Upper lobe of left lung (tissue), 6 donors: ENCODE measurements at places on chromosomes 1 and 21. TPM values are rescaled to one million over a fixed set of nuclear protein-coding genes. Genes with fewer than 3 reads are reported as not detected.
A peak's percentile ranks its signal among the peaks of the same experiment; 100 is the strongest.

DNA sequence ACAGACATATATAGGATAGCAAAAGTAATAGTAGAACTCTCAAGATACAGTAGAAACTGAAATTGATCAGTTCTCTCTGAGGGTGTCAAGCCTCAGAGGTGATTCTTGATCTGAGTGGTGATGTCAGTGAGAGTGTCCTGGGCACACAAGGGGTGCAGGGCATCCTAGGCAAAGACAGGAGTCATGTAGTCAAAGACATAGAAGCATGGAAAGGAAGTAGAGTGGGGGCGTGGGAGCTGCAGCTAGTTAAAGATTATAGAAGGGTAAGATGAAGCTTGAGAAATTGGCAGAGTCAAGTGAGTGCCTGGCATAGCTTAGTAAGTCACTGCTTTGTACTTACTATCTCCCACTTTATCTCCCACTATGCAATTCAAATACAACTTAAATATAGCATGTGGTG lies 22.8 kb downstream of the CDC7 start:
- no peaks in the 10 kb centered on the region for H3K36me3 ChIP-seq
- H3K27me3 ChIP-seq, result no peaks in the 10 kb centered on the region
- no peak overlapping the region for H3K27ac ChIP-seq
- no peak overlapping the region for H3K4me3 ChIP-seq
- DNase-seq, result no peak
- no peaks in the 10 kb centered on the region for H3K4me1 ChIP-seq

- peaks cover 29% of the 10 kb centered on the region for H3K36me3 ChIP-seq
- H3K4me3 ChIP-seq, result no peak overlapping the region
- DNase-seq, result no peak
- H3K4me1 ChIP-seq, result no peaks in the 10 kb centered on the region
- H3K27me3 ChIP-seq, result no peaks in the 10 kb centered on the region
- H3K27ac ChIP-seq, result no peak overlapping the region
Observed at GRCh38 chr1:110056776-110057175, 13.7 kb downstream of the ALX3 start.

DNA sequence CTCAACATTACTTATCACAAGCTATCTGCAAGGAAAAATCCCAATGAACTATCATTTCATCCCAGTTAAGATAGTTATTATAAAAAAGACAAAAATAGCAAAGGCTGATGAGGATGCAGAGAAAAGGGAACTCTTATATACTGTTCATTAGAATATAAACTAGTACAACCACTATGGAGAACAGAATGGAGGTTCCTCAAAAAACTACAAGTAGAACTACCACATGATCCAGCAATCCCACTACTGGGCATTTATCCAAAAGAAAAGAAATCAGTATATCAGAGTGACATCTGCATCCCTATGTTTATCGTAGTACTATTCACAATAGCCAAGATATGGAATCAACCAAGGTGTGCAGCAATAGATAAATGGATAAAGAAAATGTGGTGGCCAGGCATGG lies 4.9 kb upstream of the C1orf185 start:
- no peaks in the 10 kb centered on the region for H3K27me3 ChIP-seq
- H3K27ac ChIP-seq, result no peak overlapping the region
- no peak overlapping the region for H3K4me3 ChIP-seq

LCE1E gene
- not detected for total RNA-seq

- no peak overlapping the region for H3K4me3 ChIP-seq
- no peak for DNase-seq
- H3K27ac ChIP-seq, result no peak overlapping the region
- H3K27me3 ChIP-seq, result no peaks in the 10 kb centered on the region
- H3K4me1 ChIP-seq, result peaks cover 14% of the 10 kb centered on the region
Observed at GRCh38 chr1:178126261-178126660, 32.4 kb downstream of the RASAL2 start.

GRCh38 chr1:36784147-36784859 lies 250.0 kb downstream of the GRIK3 start:
- H3K27ac ChIP-seq, result no peak overlapping the region
- DNase-seq, result no peak
- H3K27me3 ChIP-seq, result no peaks in the 10 kb centered on the region
- H3K4me1 ChIP-seq, result no peaks in the 10 kb centered on the region
- H3K4me3 ChIP-seq, result no peak overlapping the region

DNA sequence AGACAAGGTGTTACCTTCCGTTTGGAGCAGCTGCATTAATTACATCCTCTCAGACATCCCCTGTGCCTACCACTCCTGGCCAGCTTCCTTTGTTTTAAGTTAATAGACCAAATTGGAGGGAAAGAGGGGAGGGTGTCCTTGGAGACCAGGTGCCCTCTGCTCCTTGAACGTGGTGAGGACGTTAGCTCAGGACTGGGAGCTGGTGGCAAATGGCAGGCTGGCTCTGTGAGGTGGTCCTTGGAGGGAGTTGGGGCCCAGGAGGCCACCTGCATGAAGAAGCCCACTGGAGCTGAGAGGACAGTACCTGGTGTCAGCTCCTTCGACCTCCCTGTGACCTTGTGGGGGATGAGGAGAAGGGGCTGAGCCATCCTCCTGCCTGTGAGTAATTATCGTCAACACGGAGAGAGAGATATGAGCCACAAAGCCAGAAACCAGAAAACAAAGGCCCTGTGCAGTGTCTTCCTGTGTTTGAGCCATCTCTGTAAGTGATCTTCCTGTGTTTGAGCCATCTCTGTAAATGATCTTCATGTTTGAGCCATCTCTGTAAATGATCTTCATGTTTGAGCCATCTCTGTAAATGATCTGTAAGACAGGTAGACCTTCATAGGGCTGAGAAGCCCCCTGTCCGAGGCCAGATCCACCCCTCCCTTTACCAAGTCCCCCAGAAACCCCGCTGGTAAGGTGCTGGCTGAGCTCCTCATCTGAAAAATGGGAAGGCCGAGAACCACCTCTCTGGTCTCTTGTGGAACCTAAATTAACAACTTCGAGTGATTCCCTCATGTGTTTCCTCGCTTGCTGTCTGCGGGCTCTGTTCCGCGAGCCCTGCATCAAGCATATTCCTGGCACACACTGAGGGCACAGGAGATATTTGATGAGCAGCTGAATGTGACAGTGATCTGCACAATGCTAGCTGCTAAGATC lies 126.0 kb downstream of the CAMTA1 start:
- DNase-seq, result no peak
- H3K27ac ChIP-seq, result peak overlapping the region; percentile 27
- no peak overlapping the region for H3K4me3 ChIP-seq
- H3K27me3 ChIP-seq, result no peaks in the 10 kb centered on the region
- H3K36me3 ChIP-seq, result no peaks in the 10 kb centered on the region

DNA sequence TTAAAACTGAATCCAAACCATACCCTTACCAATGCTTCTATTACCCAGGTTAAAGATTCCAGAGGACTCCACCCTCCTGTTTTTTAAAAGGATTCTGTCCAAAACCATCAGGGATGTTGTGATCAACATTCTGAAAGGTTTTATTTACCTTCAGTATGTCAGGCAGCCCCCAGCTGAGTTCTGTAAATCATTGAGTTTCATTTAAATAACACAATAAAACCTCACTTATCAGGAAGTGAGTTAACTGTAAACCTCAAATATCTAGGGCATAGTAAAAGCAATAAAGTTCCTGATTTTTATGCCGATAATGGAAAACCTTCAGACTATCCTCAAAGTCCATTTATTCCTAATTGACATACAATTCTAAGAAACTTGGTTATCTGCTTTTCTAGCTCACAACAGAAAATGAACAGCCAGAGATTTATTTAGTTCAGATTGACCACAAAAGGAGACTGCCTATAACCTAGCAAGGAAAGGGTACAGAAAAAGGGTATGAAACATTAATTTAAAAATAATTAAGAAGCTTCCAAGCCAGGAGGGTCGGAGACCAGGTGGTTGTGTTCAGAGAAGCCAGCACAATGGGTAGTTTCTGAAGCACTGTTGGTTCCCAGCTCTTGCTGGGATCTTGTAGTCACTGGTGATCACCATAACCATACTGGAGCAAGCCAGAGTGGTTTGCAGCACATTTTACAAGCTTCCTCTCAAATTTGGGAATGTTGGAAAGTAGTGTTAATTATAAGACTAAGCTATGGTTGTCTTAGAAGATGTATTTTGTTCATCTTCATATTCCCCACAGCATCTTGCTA lies 336.4 kb upstream of the FMN2 start:
- no peaks in the 10 kb centered on the region for H3K36me3 ChIP-seq
- H3K4me1 ChIP-seq, result no peaks in the 10 kb centered on the region
- no peak for DNase-seq
- no peak overlapping the region for H3K4me3 ChIP-seq

CYP2J2 gene
- 1.4 TPM for total RNA-seq

DNA sequence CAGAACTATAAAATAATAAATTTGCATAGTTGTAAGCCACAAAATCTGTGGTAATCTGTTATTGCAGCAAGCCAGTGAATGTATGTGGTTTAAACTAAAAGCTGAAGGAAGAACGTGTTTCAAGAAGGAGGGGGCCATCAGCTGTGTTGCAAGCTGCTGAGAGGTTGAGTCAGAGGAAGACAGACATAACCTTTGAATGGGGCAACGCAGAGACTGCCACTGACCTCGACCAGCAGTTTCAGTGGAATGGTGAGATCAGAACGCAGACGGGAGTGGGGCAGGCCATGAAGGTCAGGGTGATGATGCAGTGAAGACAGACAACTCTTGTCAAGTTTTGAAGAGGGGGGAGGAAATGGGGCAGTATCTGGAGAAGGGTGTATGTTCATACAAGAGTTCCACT lies 23.2 kb upstream of the QSOX1 start:
- H3K4me1 ChIP-seq, result no peaks in the 10 kb centered on the region
- no peak overlapping the region for H3K4me3 ChIP-seq
- DNase-seq, result no peak
- H3K36me3 ChIP-seq, result no peaks in the 10 kb centered on the region
- H3K27ac ChIP-seq, result peak overlapping the region; percentile 45

DNA sequence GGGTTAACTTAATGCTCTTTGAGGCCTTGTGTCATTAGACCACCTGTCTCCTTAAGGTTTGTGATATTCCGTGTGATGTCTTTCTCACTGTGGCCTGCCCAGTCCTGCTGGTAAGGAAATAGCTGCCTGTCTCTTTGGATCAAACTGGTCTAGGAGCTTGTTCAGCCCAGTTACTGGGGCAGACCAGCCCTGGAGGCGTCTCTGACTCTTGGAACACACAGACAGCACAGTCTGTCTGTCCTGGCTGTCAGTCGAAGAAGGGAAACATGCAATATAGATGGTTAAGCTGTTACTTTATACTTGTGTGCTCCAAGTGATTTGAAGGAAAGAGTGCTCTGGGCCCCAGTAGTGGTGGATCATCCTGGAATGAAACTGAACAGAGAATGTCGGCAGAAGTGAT lies 20.4 kb downstream of the PBX1 start:
- H3K27ac ChIP-seq, result no peak overlapping the region
- DNase-seq, result no peak
- H3K4me1 ChIP-seq, result peaks cover 5% of the 10 kb centered on the region
- H3K36me3 ChIP-seq, result no peaks in the 10 kb centered on the region

DNA sequence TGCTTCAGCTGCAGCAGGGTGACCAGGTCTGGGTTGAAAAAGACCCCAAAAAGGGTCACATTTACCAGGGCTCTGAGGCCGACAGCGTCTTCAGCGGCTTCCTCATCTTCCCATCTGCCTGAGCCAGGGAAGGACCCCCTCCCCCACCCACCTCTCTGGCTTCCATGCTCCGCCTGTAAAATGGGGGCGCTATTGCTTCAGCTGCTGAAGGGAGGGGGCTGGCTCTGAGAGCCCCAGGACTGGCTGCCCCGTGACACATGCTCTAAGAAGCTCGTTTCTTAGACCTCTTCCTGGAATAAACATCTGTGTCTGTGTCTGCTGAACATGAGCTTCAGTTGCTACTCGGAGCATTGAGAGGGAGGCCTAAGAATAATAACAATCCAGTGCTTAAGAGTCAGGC lies 2.9 kb downstream of the C1QA start:
- DNase-seq, result no peak
- H3K36me3 ChIP-seq, result no peaks in the 10 kb centered on the region
- H3K4me1 ChIP-seq, result no peaks in the 10 kb centered on the region
- no peak overlapping the region for H3K27ac ChIP-seq

- H3K4me3 ChIP-seq, result no peak overlapping the region
- H3K4me1 ChIP-seq, result no peaks in the 10 kb centered on the region
- H3K36me3 ChIP-seq, result no peaks in the 10 kb centered on the region
- no peak overlapping the region for H3K27ac ChIP-seq
- DNase-seq, result no peak
Observed at GRCh38 chr1:209463441-209463840, 120.1 kb upstream of the CAMK1G start.
